ENCODE measurements at places on chromosomes 1 and 21.
A peak's percentile ranks its signal among the peaks of the same experiment; 100 is the strongest.

DNA sequence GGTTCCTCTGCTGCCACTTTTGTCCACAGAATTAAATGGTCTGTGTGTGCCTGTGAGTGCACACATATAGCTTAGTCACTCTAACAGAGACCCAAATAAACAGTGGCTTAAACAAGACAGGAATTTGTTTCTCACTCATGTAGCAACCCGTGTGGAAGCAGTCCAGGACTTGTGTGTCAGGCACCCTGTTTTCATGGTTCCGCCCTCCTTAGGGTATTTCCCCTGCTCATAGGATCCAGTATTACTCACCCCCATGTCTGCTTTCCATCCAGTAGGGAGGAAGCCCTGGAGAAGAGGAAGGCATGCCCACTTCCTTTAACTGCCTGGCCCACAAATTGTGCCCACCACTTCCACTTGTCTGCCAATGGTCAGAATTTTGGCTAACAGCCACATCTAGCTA, 41.3 kb upstream of the TACSTD2 start:
- peak; percentile 20 for DNase-seq

GRCh38 chr1:67648582-67649326, 36.2 kb upstream of the GADD45A start:
- DNase-seq = no peak

- peak; percentile 73 for DNase-seq
These were observed 101.2 kb upstream of the COL6A1 start for GRCh38 chr21:45880097-45881068.

DNA sequence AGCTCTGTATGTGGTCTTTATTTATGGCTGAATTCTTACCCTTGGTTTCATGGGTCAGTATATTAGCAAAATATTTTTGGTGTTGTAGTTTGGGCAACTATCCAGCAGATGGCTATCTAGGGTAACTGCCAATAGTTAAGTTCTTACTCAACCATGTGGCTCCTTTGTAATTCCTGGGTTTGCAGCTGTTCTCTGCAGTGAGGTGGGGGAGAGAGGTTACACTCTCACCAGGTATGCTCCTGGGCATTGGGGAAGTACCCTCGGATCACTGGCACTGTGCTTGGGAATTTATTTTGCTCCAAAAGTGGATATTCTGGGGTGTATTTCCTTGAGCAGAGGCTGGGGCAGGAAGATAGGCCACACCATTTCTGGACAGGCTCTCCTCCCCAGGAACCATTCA, 436.7 kb upstream of the TMPRSS15 start:
- no peak for DNase-seq

- peak; percentile 39 for DNase-seq
These were observed 166.8 kb downstream of the HIVEP3 start for GRCh38 chr1:41751804-41752513.

DNA sequence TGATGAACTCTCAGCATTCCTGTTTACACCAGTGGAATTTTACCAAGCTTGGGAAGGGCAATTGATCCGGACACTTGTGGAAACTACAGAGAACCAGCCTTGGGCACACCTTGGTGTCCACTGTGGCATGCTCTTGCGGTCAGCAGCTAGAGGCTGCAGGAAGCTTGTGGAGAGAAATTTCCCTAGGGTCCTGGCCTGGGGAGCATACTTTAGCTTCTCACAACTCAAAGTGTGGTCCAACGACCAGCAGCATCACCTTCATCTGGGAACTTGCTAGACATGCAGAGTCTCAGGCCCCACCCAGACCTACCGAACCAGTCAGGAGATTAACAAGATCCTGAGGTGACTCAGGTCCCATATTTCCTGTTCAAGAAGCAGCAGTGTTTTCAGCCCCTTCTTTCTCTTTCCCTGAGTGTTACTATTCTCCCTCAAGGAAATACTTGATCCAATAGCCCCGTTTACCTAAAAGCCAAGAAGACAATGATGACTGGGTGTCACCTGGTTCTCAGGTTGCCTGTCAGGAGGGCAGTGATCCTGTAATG, 55.7 kb upstream of the KCNE2 start:
- DNase-seq = no peak

DNA sequence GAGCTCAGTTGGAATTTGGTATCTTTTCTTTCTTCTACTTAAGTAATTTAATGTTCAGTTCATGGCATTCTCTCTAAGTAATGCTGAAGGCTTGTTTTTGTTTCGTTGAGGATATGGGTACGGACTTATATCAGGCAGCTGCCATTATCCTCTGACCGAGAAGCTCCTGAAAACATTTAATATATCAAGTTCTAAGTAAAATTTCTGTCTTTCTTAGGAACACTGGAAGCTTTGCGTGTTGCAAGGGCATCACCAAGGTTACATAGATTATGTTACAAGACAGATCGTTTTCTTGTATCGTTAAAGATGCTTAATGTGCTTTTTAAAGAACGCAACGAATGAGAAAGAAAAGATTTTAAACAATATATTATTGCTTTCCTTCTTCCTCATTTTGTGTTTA, 1.0 kb upstream of the GALNT2 start:
- no peak for DNase-seq

GRCh38 chr1:52204696-52205095, 62.8 kb downstream of the ZFYVE9 start:
- peak; percentile 1 for DNase-seq

- no peak for DNase-seq
These were observed 146.5 kb downstream of the LIPI start for GRCh38 chr21:14064296-14064645.

- DNase-seq = peak; percentile 83
These were observed at the start of gene C1orf198 for GRCh38 chr1:230867903-230868735. Gene C1orf198 (minus strand): TSS chr1:230868521. CDS start chr1:230868512, 9 bp downstream.

DNA sequence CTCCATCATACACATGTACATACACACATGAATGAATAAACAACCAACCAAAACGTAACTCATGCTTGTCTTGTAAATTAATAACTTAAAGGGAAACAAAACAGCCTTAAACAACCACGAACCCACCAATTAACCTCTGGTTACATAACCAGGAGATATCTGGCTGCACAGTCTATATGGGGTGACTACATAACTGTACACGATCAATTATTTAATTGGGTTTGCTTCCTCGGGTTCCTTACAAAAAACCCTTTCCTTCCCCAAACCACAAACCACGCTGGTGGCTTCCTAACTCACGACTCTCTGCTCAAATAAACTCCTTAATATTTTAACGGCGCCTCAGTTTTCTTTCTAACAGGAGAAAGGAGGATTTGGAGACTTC, 744 bp downstream of the ZNF670 start:
- DNase-seq = peak; percentile 14

GRCh38 chr21:34603002-34603709, 11.8 kb downstream of the RCAN1 start:
- peak; percentile 44 for DNase-seq

DNA sequence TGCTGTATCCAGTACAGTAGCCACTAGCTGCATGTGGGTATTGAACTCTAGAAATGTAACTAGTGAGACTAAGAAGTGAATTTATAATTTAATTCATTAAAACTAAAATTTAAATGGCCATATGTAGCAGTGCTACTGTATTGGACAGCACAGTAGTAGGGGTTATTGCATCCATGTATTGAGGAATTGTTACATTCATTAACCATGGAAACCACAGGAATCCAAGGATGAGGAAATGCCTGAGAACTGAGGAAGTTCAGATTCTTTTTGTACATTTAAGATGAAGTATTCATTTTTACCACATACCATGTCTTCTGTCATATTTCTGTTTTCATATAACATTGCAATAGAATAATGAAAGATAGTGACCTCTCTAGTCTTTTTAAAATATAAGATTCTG, 2.6 kb downstream of the MTF2 start:
- no peak for DNase-seq

- no peak for DNase-seq
These were observed 2.6 kb upstream of the KCNQ4 start for GRCh38 chr1:40780678-40781607.

DNA sequence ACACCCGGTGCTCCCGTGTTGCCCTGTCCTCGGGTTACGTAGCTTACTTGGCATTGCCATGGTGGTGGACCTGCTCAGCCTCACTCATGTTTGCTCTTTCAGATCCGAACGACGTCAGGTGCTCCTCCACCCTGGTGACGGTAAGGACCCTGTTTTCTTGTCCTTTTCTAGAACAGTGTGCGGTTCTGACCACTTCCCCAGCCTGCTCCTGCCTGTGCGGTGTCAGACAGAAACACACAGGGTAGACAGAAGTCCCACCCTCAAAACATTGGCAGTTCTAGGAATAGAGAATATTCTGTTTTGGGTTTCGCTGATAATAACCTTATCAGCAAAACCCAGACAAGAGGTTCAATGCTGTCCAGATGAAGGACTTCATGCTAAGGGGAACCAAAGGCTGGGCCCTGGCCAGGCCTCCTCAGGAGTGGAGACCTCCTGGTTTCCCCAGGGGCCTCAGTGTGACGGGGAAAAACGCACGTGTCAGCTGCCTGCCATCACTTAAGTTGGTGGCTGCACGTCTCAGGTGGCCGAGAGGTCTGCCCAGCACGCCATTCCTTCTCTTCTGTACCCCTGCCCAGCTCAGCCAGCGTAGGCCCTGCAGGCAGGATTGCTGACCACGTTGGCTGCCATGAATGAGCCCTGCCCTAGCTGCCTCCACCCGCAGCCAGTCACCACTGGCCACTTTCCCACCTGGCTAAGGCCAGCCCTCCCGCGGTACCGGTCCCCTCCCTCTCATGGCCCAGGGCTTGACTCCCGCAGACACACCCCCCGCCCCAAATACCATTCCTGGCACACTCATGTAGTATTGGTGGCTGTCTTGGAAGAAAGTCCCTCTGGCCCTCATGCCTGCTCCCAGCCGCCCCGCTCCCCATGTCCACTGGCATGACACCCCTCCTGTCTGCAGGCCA, 33.6 kb downstream of the SLC37A1 start:
- no peak for DNase-seq

DNA sequence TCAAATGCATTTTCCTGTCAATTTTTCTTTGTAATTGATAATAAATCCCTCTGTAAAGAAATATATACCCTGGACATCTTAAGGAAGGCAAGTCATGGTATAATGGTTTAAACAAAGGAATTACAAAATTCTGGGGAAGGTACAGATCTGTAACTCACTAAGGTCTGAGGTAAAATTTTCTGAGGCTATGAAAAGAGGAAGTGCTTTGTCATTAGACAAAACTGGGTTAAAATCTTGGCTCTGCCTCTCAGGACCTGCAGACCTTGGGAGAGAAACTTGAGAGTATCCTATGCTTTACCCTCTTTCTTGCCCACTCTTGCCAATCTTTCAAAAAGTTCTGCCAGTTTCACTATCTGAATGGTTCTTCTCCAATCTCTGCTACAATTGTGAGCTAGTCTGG, 26.8 kb upstream of the BEND5 start:
- DNase-seq = no peak

DNA sequence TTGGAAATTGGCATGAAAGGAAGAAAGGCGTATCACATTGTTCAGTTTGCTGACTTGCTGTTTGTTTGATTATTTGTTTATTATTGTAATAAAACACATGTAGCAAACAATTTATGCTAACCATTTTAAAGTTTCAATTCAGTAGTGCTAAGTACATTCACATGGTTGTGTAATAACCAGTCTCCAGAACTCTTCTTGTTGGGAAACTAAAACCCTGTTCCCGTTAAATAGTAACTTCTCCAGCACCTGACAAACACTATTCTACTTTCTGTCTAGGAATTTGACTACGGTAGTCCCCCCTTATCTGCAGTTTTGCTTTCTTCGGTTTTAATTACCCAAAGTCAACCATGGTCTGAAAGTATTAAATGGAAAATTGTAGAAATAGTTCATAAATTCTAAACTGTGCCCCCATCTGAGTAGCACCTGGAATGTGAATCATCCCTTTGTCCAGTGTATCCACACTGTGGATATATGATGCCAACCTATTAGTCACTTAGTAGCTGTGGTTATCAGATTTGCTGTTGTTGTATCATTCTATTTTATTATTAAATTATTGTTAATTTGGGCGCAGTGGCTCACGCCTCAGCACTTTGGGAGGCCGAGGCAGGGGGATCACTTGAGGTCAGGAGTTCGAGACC, 5.5 kb downstream of the MORC3 start:
- DNase-seq = no peak

DNA sequence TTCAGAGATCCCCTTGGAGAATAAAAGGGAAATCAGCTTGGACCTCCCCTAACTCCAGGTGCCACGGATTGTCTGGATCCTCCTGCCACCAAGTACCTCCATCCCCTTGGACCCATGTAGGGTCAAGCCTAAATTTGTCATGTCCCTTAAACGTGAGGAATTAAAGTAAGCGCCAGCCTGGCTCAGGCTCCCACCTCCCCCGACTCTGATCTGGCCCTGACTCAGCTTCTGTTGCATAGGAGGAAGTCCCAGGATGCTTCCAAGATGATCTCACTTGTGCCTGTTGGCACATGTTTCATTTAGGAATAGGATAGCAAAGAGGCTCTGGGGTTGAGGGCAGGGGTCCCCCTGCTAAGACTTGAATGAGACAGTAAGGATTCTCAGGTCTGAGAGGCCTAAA, 231.9 kb upstream of the JUN start:
- DNase-seq = no peak

- no peak for DNase-seq
These were observed 10.2 kb downstream of the ATP1A2 start for GRCh38 chr1:160125746-160126145.

GRCh38 chr1:22104865-22105437, 37.9 kb downstream of the WNT4 start:
- DNase-seq = peak; percentile 72

GRCh38 chr1:48617252-48617651, 145.2 kb upstream of the SPATA6 start:
- no peak for DNase-seq

GRCh38 chr1:228378090-228378872, 28.4 kb downstream of the TRIM11 start:
- peak; percentile 61 for DNase-seq
